ENCODE measurements at places on chromosomes 11 and 22.

- no peak for DNase-seq
Observed at GRCh38 chr11:22433094-22433455, 94.9 kb downstream of the SLC17A6 start.

GRCh38 chr11:114259124-114259526 lies 37.1 kb upstream of the NNMT start:
- no peak for DNase-seq

DNA sequence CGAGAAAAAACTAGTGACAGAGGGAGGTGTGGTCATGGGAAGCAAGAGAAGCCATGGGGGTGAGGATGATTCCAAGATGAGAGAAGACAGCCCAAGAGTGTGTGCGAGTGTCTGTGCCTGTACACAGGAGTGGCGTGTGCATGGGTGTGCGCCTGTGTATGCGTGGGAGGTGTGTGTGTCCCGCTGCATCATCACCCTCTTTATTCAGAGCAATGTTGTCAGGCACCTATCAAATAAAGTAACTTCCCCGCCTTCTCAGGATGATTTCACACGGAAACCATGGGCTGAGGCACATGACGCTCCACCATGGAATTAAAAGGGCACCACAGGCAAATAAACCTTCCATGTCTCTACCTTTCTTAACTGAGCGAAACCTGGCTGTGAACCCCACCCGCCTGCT lies 24.6 kb downstream of the MS4A10 start:
- DNase-seq: no peak

GRCh38 chr11:35277827-35278226 lies 138.9 kb downstream of the CD44 start:
- DNase-seq: no peak

GRCh38 chr11:8814209-8814922 lies 96.6 kb upstream of the AKIP1 start:
- no peak for DNase-seq

- DNase-seq: no peak
Observed at GRCh38 chr11:12460466-12460865, 83.1 kb downstream of the PARVA start.

DNA sequence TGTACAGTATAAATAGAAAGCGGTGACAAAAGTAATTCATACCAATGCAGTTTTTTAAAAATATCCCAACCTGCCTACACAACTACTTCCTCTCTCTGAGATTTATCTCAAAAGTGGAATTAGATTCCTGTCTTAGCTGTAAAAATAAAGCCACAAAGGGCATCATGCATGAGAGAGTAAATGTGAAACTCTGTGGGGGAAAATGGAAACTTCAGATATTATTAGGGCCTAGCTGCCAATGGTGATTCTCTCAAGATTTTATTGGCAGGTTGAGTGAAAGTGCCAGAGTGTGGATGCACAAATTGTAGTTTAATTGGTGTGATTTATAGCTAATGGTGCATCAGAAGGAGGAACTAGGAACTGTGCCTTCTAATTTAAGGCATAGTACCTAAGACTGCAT lies 356.9 kb upstream of the CCDC90B start:
- no peak for DNase-seq

GRCh38 chr22:47534804-47535410 lies 772.5 kb downstream of the TBC1D22A start:
- DNase-seq: no peak

DNA sequence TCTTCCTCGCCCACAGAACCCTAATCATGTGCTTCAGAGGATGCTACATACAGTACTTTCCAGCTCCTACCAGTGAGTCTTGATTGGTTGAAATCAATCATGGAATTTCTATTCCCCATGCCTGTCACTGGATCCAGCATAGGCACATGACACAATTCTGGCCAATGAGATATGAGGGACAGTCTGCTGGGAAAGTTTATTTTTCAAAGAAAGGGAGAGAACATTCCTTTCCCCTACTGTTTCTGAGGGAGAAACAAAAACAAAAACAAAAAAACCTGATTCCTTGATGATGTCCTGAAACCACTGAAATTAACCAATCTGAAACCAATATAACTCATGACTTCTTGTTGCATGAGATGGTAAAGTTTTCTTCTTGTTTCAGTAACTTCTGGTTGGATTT lies 3.3 kb upstream of the RCN1 start:
- peak; percentile 62 for DNase-seq

GRCh38 chr11:75096456-75097172 lies at the start of gene OR2AT4:
OR2AT4 (minus strand) TSS chr11:75096876.
- no peak for DNase-seq

- DNase-seq: no peak
Observed at GRCh38 chr22:19851291-19852176, 3.1 kb downstream of the GNB1L start.

GRCh38 chr22:24948356-24949202 lies 2.1 kb upstream of the LHFPL7 start:
- no peak for DNase-seq

DNA sequence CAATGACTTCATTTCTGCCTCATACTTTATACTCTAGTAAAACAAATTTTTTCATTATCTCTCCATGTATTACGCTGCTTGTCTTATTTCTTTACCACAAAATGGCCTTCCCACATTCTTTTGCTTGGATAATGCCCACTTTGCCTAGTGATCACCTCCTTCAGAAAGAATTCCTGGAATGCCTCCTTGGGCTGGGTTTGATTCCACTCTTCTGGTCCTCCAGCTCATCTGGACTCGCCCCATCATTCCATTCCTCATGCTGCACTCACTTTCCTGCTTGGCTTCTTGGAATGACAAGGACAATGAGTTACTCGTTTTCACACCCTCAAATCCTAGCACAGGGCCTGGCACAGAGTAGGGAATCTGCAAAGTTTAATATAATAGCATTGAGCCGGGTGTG lies 475.1 kb upstream of the LARGE1 start:
- no peak for DNase-seq

DNA sequence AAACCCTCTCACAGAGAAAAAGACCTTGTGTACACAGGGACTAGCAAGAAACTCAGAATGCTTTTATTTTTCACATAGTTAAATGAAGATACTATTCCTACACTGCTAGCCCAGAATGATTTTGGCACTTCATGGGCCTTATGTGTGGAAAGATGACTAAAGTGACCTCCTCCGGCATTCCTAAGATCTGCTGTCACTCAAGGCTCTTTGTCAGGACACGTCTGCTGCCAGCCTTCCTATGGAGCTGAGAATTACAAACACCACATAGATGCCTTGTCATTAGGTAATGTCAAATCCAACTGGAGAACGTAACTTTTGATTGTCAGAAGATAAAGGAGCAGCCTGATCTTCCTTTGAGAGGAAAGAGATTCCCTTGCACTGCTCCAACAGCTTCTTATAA lies 249.1 kb downstream of the FAT3 start:
- DNase-seq: no peak

DNA sequence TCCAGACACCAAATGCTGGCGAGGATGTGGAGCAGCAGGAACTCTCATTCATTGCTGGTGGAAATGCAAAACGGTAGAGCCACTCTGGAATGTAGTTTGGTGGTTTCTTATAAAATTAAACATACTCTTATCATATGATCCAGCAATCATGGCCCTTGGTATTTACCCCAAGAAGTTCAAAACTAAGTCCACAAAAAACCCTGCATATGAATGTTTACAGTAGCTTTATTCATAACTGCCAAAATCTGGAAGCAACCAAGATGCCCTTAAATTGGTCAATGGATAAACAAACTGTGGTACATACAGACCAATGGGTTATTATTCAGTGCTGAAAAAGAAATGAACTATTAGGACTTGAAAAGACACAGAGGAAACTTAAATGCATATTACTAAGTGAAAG lies 87.8 kb downstream of the APOL5 start:
- DNase-seq: no peak

GRCh38 chr11:93159721-93160120 lies 38.1 kb downstream of the SLC36A4 start:
- DNase-seq: no peak

GRCh38 chr11:20000351-20001134 lies 159.7 kb downstream of the DBX1 start:
- DNase-seq: no peak

GRCh38 chr22:17569971-17570511 lies 6.7 kb downstream of the SLC25A18 start:
- no peak for DNase-seq

DNA sequence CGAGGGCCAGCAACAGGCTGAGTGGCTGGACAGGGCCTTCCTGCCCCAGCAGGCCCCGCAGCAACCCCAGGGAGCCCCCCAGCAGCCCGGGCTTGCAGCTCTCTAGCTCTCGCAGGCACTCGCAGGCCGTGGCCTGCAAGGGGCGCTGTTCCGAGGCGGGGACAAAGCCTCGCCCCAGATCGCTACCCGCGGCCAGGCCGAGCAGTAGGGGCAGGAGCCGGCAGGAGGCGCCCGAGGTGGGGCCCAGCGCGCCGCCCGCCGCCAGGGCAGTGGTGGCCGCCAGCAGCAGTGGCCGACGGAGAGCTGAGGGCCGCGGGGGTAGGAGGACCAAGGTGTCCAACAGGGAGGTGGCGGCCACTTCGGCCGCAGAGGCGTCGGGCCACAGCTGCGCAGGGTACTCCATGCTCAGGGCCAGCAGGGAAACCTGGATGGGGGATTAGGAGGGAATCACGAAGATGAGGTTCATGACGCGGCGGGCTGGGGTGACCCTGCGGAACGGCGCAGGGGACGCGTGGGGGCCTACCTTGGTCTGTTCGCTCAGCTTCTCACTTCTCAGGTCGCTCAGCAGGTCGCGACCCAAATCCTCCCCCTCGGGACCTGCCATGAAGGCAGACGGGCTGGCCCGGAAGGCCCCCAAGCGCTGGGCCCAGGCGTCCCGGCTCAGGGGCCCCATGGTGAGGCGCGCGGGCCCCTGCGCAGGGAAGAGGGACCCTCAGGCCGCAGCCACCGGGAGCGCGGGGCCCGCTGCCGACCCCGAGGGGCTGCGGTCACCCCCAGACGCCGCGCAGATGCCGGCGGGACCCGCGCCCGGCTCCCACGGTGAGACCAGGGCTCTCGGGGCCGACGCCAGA lies 632 bp downstream of the AP5B1 start:
- peak; percentile 65 for DNase-seq

- peak; percentile 37 for DNase-seq
Observed at GRCh38 chr22:44638971-44639760, 62.8 kb upstream of the PRR5 start.

GRCh38 chr11:10379426-10379825 lies 74.6 kb downstream of the ADM start:
- peak; percentile 97 for DNase-seq

DNA sequence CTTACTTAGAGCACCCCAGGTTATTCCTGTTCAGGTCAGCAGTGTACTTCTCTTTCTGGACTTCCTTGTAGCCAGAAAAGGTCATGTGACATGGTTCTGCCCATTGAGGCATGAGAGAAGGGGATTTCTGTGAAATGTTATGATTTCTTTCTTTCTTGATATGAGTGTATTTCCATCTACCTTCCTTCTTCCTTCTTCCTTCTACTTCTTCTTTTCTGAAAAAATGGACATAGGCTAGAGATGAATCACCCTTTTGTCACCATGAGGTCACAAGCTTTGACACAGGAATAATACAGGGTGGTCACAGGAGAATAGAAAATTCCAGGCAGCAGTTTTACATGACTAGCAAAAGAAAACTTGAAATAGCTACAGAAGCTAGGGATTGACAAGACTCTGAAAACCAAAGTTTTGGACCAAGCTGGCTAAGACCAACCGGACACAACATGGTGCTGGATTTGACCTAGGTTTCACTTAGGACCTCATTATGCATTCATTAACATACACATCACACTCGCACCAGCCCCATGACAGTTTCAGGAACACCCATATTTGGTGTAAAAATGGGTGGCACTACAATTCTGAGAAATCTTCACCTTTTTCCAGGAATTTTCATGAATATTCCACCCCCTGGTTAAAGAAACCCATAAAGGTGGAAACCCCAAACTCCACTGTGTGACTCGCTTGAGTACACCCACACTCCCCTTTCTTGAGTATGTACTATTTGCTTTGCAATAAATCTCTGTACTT lies 21.2 kb upstream of the MAP6 start:
- DNase-seq: no peak

DNA sequence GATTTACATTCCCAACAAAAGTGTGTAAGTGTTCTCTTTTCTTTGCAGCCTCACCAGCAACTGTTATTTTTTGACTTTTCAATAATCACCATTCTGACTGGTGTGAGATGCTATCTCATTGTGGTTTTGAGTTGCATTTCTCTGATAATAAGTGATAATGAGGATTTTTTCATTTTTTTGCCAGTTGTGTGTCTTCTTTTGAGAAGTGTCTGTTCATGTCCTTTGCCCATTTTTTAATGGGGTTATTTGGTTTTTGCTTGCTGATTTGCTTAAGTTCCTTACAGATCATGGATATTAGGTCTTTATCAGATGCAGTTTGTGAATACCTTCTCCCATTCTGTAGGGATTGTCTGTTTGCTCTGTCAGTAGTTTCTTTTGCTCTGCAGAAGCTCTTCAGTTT lies 107.7 kb downstream of the EHF start:
- DNase-seq: no peak

- DNase-seq: no peak
Observed at GRCh38 chr11:30830681-30831080, 244.5 kb upstream of the MPPED2 start.

- DNase-seq: no peak
Observed at GRCh38 chr11:94560834-94561233, 6.3 kb upstream of the PIWIL4 start.

DNA sequence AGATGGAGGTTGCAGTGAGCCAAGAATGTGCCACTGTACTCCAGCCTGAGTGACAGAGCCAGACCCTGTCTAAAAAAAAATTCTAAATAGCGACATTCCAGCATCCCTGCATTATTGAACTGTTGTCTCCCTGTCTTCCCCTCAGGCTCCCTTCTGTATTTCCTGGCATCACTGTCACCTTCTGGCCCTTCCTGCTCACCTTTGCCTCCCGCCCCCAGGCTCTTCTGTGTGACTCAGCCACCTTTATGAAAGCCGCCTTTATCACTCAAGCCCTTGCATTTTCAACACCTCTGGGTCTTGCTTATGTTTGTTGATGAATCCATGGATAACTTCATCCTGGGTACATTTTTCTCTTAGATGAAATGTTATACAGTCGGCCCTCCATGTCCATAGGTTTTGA lies 21.1 kb downstream of the UBASH3B start:
- DNase-seq: no peak
